ENCODE measurements at places on chromosomes 16 and 17.

DNA sequence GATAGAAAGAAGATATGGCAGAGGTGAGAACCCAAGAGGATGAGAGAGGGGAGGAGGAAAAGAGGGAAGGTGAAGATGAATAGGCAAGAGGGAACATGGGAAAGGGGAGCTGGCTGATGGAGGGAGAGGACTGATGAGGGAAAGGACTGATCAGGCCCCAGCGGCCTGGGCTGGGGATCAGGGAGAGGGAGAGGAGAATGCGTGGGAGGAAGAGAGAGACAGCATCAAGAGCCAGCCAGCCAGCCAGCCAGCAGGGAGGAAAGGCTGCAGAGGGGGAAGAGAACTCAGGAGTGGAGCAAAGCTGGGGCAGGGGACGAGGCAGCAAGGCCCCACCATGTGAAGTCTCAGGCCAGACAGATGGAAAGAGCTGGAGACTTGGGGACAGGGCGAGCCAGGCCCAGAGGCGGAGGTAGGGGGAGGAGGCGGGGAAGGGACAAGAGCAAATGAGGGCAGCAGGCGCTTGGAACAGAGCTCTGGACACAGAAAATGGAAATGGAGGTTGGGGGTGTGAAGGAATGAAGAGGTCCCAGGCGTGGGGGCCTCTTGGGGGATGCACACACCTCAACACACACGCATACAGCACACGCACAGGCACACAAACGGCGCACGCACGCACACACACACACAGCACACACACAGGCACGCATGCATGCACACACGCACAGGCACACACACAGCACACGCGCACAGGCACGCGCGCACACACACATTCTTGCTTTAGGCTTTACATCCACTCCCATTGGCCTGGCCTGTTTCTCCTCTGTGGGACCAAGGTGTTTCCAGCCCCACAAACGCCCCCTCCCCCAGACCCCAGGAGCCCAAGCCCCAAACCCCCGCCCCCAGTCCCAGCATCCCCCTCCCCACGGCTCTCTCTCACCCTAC is 12.3 kb downstream of the DLG4 start:
- no peak for DNase-seq

DNA sequence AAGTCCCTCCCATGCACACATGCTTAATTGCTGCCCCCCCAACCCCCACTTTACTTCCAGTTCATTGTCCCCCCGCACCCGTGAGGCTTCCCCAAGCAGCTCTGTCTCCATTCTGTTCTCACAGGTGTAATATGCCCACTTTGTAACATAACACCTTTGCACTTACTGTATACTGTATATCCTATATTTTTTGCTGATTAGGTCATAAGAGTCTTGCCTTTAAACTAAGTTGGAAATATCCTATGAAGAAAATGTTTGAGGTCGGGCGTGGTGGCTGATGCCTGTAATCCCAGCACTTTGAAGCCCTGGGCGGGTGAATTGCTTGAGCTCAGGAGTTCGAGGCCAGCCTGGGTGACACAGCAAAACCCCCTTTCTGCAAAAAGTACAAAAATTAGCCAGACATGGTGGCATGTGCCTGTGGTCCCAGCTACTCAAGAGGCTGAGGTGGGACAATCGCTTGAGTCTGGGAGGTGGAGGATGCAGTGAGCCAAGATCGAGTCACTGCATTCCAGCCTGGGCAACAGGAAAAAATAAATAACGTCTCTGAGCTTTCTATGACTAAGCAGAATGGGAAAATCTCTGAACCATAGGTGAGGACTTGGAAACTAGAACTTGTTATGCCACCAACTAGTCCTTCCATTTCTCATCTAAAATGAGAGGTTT is 76.1 kb downstream of the TNRC6C start:
- DNase-seq, result no peak

- DNase-seq, result no peak
Measured at GRCh38 chr16:77842468-77842867, 54.1 kb downstream of the VAT1L start.

DNA sequence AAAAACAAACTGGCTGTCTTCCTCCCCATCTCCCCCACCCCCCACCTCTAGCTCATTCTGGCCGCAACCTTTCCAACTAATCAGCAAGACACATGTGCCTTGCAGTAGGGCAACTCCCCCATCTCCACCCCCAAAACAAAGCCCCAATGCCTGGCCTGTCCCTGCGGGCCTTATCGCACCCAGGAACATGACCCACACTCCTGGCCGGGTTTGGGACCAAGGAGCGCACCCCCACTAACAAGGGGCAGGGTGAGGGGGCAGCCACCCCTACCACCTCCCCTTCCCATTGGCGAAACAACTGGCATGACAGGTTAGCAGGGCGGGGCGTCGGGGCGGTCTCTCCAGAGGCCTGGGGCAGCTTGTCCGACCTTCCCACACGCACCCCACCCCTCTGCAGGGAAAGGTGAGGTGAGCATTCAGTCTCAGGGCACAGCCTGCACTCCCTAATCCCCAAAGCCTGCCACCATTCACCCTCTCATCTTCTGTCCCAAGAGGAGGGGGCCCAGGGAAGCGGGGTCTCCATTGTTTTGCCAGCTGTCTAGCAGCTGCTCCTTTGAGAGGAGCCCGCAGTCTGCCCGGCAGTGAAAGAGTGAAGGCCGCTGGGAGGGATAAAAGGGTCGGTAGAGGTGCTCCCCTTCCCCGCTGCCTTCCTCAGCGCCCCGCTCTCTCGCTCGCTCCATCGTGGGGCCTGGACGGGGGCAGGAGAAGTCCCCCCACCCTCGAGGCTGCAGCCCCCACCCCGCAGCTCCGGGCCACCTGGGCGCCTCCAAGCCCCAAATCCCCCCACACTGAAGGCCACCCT is 765 bp downstream of the MYO18A start:
- no peak for DNase-seq

- DNase-seq, result no peak
Measured at GRCh38 chr17:10135539-10136257, 62.7 kb downstream of the GAS7 start.

DNA sequence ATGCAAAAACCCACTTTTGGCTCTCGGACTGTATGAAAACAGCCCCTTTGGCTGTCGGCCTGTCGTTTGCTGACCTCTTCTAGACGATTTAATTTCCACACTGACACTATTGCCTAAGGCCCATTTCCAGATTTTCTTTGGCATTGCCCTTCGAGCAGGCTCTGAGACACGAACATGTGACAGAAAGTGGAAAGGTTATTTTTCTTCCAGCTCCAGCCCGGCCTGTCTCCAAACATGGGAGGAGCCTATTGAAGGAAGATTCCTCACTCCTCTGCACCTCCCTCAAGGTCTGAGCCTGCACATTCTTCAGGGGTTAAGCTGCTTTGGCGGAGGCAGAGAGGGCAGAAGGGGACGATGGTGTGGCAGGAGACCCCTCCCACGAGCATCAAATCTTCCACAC is 85.9 kb upstream of the FOXF1 start:
- DNase-seq, result no peak

- DNase-seq, result no peak
Measured at GRCh38 chr16:10584981-10585438, 4.6 kb upstream of the EMP2 start.

- DNase-seq, result no peak
Measured at GRCh38 chr16:11313493-11314308, 31.6 kb upstream of the RMI2 start.

DNA sequence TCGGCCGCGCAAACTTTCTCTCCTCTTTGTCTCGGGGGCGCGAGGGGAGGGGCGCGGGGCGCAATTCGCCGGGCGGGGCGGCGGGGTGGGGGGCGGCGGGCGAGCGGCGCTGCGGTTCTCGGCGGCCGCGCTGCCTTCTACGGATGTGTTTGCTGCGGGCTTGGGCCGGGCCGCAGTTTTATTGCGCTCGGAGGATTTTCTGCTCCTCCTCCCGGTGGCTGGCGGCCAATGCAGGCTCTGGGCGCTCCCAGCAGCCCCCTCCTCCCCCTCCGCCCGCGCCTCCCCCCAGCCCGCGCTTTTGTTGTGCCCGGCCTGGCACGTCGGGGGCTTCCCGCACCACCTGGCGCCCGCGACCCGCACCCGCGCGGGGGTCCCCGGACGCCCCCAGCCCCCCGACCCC is at the start of gene TIMP2:
TSS of gene TIMP2 (minus strand) at position 154 of the 400 bp plus-strand sequence. CDS start 299 bp downstream, outside the sequence.
- peak; percentile 88 for DNase-seq

DNA sequence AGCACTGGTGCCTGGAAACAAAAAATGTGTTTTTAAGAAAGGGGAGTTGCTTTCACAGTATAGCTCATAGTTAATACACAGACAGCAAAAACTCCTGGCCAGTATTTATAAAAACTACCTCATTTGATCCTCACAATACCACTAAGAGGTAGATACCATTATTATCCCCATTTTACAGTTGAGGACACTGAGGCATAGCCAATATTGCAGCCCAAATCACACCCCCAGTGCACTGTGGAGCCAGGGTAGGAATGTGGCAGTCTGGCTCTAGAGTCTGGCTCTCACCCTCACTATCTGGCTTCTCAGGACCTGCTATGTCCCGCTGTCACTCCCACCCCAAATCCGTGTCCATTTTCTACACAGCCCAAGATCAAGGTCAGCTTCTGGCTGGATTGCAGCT is 2.6 kb downstream of the ARHGAP23 start:
- DNase-seq, result no peak

- no peak for DNase-seq
Measured at GRCh38 chr16:64974381-64974780, 147.5 kb downstream of the CDH11 start.

DNA sequence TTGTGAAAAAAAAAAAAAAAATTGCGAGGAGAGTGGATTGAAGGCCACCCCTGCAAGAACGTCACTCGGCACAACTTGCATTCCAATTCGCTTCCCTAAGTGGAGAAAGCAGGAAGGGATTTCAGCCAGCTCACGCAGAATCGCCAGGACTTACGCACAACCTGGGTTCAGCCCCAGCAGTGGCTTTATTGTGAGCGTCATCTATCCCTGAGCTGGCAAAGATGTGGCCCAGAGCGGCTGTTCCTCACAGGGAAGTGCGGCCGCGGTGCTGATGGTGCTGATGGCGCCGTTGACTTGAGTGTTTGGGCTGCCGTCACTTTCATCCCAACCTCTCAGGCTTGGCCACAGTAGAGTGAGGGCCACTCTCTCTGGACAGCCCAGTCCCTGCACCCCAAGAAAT is 197.6 kb downstream of the NTN1 start:
- DNase-seq, result no peak

DNA sequence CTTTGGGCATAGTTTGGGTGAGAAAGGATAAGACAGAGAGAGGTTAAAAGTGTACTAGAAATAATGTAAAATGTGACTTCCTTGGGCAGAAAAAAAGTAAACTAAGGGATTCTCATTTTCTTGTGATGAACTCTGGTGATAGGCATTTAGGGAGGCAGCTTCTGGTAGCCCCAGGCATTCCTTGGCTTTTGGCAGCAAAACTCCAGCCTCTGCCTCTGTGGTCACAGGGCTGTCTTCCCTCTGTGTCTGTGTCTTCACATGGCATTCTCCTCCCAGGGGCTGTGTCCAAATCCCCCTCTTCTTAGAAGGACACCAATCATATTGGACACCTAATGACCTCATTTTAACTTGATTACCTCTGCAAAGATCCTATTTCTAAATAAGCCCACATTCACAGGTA is 54.7 kb downstream of the HS3ST3B1 start:
- DNase-seq, result no peak

- no peak for DNase-seq
Measured at GRCh38 chr17:39596543-39597267, 11.0 kb downstream of the NEUROD2 start.

DNA sequence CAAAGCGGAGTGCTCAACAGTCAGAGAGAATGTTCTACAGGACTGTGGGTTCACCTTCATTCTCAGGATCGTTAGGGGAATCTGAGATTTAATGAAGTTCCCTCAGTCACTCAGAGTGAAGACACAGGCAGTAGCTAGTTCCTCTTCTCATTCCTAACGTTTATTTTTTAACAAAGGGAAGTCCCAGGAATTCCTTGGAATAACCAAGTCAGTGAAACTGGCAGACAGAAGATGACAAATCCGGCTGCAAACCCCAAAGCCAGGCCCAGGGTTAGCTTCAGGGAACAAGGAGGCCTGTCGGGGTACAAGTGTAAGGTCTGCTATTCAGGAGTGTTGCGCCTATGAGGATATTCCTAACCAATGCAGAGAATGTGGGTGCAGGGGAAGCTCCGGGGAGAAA is 42.0 kb downstream of the COTL1 start:
- no peak for DNase-seq

- no peak for DNase-seq
Measured at GRCh38 chr16:79318143-79318899, 282.2 kb downstream of the MAF start.

GRCh38 chr16:88039591-88039990 is 88.4 kb downstream of the BANP start:
- DNase-seq, result no peak

- no peak for DNase-seq
Measured at GRCh38 chr17:49510059-49510719, 15.1 kb downstream of the NGFR start.

DNA sequence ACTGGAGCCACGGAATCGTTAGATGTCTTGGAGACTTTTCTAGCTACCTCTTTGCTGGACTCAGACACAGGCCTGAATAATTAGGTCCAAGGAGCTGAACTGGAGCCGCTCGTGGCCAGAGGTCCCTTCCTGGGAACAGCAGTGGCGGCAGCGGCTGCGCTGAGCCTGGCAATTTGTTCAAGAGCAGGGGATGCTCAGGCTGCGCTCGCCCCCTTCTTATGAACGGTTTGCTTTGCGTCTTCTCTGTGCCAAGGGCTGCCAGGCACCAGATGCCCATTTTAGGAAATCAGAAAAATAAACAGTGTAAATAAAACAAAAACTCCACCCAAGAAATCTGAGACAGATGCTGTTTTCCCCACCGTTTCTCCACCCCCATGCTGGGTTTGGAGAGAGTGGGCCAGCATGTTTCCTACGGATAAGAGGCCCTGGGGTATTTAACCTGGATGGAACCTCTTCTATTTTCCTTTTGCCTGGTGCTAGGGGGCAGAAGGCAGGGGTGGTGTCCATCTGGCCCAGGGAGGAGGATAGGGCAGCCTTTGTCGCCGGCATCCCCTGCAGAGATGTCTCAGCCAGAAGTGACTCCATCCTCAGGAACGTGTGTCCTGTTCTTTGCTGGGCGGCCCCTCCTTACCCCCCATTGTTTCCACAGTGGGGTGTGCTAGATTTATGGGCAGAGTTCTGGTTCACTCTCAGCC is 163.4 kb downstream of the SEC14L1 start:
- no peak for DNase-seq

GRCh38 chr17:73155410-73156165 is 9.2 kb upstream of the SSTR2 start:
- peak; percentile 22 for DNase-seq

- no peak for DNase-seq
Measured at GRCh38 chr17:81110488-81111040, 54.7 kb upstream of the PVALEF start.

- no peak for DNase-seq
Measured at GRCh38 chr17:80397686-80398085, 17.3 kb upstream of the ENDOV start.

- DNase-seq, result no peak
Measured at GRCh38 chr16:87854907-87855683, 14.2 kb downstream of the SLC7A5 start.

GRCh38 chr16:83742124-83742899 is 65.5 kb upstream of the HSBP1 start:
- DNase-seq, result peak; percentile 81

GRCh38 chr17:79192503-79193351 is 118.1 kb downstream of the ENGASE start:
- no peak for DNase-seq

GRCh38 chr16:78749745-78750268 is 650.4 kb downstream of the WWOX start:
- no peak for DNase-seq

- DNase-seq, result no peak
Measured at GRCh38 chr16:8788578-8789172, 8.8 kb downstream of the TMEM186 start.

- DNase-seq, result no peak
Measured at GRCh38 chr16:11235703-11235991, 20.4 kb downstream of the SOCS1 start.

Measured in globus pallidus (tissue), 1 donor.